Nucleus accumbens (tissue), 56 donors: ENCODE measurements at places on chromosomes 4 and X.

DNA sequence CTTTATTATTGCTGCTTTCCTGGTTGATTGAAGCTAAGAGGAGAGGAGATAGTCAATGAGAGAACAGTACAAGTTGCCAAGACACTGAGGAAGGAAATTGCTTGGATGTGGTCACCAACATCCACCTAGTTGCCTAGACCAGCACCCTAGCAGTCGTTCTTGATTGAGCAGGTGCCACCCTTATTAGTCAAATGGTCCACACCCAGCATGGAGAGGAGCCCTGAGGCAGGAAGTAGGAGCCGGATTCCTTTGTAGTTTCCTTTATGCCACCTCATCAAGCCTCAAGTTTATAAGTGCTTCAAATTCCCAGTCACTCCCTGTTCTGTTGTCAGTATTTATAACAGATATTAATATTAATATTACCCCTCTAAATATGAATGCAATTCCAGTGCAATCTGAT is 19.1 kb downstream of the PAGE2 start:
- DNase-seq = no peak

GRCh38 chr4:41142376-41143310 is 71.7 kb downstream of the APBB2 start:
- no peak for DNase-seq

DNA sequence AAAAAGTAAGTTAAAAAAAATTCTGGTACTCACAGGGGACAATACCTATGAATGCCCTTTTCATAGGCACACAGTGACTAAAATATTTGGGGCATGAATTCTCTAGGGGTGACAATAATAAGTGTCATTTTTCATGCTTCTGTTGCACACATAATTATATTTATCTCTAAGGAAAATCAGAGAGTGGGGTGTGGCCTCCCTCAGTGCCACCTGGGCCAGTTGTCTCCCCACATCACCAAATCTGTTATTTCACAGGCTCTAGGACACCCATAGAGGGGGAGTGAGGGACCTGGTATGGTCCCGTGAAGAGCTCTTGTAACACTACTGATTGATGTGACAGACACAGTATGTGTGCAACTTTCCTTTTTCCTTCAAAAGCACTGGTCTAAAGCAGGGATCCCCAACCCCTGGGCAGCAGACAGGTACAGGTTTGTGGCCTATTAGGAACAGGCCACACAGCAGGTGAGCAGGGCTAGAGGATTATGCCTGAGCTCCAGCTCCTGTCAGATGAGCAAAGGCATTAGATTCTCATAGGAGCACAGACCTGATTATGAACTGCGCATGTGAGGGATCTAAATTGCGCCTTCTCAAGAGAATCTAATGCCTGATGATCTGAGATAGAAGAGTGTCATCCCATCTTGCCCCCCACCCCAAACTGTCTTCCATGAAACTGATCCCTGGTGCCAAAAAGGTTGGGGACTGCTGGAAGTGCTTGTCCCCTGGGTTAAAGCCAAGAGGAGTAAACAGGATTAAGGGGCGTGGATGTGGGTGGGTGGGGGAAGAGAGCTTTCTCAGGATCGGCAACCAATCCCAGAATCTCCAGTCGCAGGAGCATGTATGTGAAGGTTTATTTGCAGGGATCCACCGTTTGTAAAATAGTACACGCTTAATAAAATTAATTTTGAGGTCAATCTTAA is 856 bp downstream of the SLC9B1 start:
- DNase-seq = peak; percentile 24

- no peak for DNase-seq
Observed at GRCh38 chr4:120007896-120008436, 58.7 kb downstream of the MAD2L1 start.

- DNase-seq = no peak
Observed at GRCh38 chr4:21709761-21710160, 238.8 kb downstream of the KCNIP4 start.

DNA sequence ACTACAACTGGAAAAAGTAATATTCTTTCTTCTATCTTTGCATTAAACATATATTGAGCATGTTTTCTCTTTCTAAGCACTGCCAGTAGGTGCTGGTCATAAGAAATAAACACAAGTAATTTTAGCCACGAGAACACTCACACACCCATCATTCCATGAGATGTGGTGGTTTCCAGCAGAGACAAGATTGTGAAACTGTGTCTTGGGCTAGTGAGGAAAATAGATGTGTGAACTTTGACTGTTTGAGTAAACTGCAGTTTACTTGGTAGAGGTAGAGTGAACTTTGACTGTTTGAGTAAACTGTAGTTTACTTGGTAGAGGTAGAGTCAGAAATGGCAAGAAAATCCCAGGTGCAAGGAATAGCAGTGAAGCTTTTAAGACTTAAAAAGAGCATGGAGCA is 300.9 kb upstream of the HS3ST1 start:
- no peak for DNase-seq

- DNase-seq = no peak
Observed at GRCh38 chr4:89000844-89001360, 56.1 kb downstream of the FAM13A start.

- no peak for DNase-seq
Observed at GRCh38 chr4:88735564-88735963, 37.9 kb upstream of the NAP1L5 start.

DNA sequence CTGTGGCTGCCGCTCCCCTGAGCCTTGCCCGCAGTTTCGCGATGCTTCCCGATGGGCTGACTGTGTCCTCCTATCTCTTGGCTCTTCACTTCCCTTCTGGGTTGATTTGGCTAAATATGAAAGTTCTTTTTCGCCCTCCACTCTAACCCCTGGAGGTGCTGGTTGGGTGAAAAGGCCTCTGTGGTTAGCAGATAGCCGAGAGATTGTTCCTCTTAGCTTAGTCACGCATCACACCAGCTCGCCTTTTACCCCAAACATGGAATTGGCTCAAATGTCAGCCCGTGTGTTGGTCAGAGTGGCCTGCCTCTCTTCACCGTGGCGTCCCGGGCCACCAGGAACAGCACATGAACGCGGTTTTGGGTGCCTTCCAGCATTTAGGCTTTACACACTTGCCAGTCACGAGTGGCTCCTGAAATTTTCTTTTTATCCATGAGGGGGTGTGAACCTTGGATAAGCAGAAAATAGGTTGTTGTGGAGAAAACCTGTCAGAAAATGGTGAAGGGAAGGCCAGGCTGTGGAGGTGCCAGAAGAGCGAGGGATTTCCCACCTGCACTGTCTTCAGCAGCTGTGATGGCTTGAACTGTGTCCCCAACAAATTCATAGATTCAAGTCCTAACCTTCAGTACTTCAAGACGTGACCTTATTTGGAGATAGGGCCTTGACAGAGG is 8.9 kb downstream of the CLCN4 start:
- DNase-seq = no peak

- no peak for DNase-seq
Observed at GRCh38 chrX:15946783-15947580, 92.4 kb upstream of the AP1S2 start.

- no peak for DNase-seq
Observed at GRCh38 chr4:140052050-140052449, 101.9 kb downstream of the MAML3 start.
